ENCODE measurements at places on chromosomes 11 and 22. TPM values are rescaled to one million over a fixed set of nuclear protein-coding genes. Genes with fewer than 3 reads are reported as not detected.

- H3K36me3 ChIP-seq, result no peaks in the 10 kb centered on the region
- no peak for DNase-seq
- H3K27me3 ChIP-seq, result no peaks in the 10 kb centered on the region
- no peak overlapping the region for H3K27ac ChIP-seq
- H3K4me3 ChIP-seq, result no peak overlapping the region
- H3K4me1 ChIP-seq, result no peaks in the 10 kb centered on the region
Observed at GRCh38 chr11:126488591-126489370, 133.3 kb downstream of the ST3GAL4 start.

ANO1 gene
- total RNA-seq, result not detected

DNA sequence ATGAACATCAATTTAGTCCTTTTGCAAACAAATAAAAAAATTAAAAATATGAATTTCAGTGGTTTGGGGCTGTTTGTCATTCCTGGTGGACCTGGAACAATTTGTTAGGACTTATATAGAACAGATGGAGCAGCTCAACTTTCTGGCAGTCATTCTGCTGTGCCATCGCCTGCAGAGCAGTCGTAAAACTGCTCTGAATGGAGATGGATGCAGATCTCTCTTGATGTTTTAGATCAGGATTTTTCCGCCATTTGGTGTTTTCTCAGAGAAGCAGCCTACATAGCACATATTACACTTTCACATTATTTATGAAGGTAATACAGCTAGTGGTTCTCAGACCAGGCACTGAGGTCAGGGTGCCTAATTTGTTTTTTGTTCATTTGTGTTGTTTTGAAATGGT is 31.8 kb upstream of the HSPA8 start:
- no peaks in the 10 kb centered on the region for H3K36me3 ChIP-seq
- DNase-seq, result no peak
- no peak overlapping the region for H3K27ac ChIP-seq
- no peaks in the 10 kb centered on the region for H3K27me3 ChIP-seq
- H3K4me3 ChIP-seq, result no peak overlapping the region
- H3K4me1 ChIP-seq, result no peaks in the 10 kb centered on the region

COPB1 gene
- total RNA-seq, result 107 TPM

DNA sequence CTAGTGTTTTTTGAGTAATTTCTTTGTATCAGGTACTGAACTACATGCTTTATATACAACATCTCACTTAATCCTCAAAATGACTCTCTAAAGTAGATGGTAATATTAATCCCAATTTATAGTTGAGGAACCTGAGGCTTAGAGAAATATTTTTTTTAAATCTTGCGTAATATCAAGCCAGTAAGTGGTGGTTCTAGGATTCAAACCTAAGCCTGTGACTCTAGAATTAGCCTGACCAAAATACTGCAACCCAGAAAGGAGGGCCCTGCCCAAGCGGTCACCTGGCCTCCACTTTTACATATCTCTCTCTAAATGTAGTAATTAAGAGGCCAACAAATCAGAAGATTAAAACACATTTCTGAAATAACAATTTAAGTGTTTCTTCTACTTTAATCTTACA is 28.6 kb downstream of the SLC36A4 start:
- no peak overlapping the region for H3K27ac ChIP-seq
- no peaks in the 10 kb centered on the region for H3K4me1 ChIP-seq
- no peaks in the 10 kb centered on the region for H3K27me3 ChIP-seq
- no peak overlapping the region for H3K4me3 ChIP-seq

GRCh38 chr11:65021003-65021402 is 6.2 kb upstream of the SNX15 start:
- DNase-seq, result no peak
- no peaks in the 10 kb centered on the region for H3K27me3 ChIP-seq
- no peak overlapping the region for H3K4me3 ChIP-seq
- no peak overlapping the region for H3K27ac ChIP-seq
- H3K36me3 ChIP-seq, result peaks cover 4% of the 10 kb centered on the region
- H3K4me1 ChIP-seq, result peaks cover 10% of the 10 kb centered on the region

- H3K27me3 ChIP-seq, result no peaks in the 10 kb centered on the region
- H3K4me3 ChIP-seq, result no peak overlapping the region
- H3K27ac ChIP-seq, result no peak overlapping the region
- DNase-seq, result no peak
Observed at GRCh38 chr11:100970283-100971164, 159.1 kb downstream of the PGR start.

DNA sequence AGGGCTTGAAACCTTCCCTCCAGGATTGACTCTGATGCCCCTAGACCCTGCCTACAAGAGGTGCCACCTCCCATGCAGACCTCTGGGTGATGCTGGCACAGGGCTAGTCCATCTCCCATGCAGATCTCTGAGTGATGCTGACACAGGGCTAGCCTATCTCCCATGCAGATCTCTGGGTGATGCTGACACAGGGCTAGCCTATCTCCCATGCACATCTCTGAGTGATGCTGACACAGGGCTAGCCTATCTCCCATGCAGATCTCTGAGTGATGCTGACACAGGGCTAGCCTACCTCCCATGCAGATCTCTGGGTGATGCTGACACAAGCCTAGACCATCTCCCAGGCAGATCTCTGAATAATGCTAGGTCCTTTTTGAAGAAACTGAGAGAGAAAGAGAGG is 321.7 kb downstream of the NTM start:
- peaks cover 24% of the 10 kb centered on the region for H3K27me3 ChIP-seq
- DNase-seq, result no peak
- H3K36me3 ChIP-seq, result no peaks in the 10 kb centered on the region

BIK gene
- not detected for total RNA-seq

DNA sequence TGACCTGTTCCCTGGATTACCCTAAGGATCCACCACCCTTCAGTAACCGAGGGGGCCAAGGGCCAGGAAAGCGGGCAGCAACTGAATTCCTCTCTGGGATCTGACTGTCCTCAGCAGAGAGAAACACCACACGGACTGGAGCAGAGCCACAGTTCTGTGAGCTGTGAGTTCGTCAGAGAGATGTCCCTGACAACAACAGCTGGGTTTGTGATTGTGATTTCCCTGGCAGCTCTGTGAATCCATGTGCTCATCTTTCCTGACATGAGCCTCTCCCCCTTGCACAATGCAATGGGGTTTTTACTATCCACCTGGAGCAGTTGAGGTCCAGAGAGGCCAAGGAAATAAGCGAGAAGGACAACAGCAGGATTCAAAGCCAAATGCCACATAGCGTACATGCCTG is 69.4 kb upstream of the AMPD3 start:
- no peak for DNase-seq
- no peaks in the 10 kb centered on the region for H3K36me3 ChIP-seq
- H3K27me3 ChIP-seq, result peaks cover 28% of the 10 kb centered on the region
- H3K27ac ChIP-seq, result no peak overlapping the region
- H3K4me1 ChIP-seq, result no peaks in the 10 kb centered on the region

PLEKHA7 gene
- total RNA-seq, result 0.84 TPM

GRCh38 chr22:19149047-19149883 is 827 bp downstream of the GSC2 start:
- peaks cover 41% of the 10 kb centered on the region for H3K27me3 ChIP-seq
- no peak overlapping the region for H3K4me3 ChIP-seq
- no peak overlapping the region for H3K27ac ChIP-seq
- DNase-seq, result no peak
- peaks cover 7% of the 10 kb centered on the region for H3K36me3 ChIP-seq

APIP gene
- total RNA-seq, result 26.0 TPM

OLFML1 gene
- not detected for total RNA-seq

MB gene
- total RNA-seq, result not detected

OR10A3 gene
- not detected for total RNA-seq

- H3K4me3 ChIP-seq, result no peak overlapping the region
- no peaks in the 10 kb centered on the region for H3K36me3 ChIP-seq
- H3K27ac ChIP-seq, result no peak overlapping the region
- H3K4me1 ChIP-seq, result no peaks in the 10 kb centered on the region
Observed at GRCh38 chr11:134815404-134815803, 403.4 kb upstream of the B3GAT1 start.

CASP12 gene
- not detected for total RNA-seq

DDX25 gene
- total RNA-seq, result not detected

DMC1 gene
- total RNA-seq, result 11.5 TPM

DNA sequence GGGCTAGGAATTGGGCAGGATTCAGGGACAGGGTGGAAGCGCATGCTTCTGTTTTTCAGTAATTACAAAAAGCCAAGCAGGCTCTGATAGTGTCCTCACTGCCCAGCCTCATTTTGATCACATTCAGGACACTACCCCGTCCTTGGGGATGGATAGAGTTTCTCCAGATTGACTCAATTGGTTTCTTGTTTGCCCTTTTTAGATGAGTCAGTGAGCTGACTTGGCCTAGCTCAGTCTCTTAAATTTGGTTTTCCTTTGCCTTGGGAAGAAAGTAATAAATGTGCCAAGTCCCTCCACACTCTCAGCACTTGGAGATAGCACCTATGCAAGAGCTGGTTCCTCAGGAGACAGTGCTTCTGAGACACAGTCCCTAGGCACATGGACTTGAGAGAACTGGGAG is 25.5 kb downstream of the DKK3 start:
- no peak overlapping the region for H3K4me3 ChIP-seq
- H3K27ac ChIP-seq, result no peak overlapping the region
- H3K36me3 ChIP-seq, result no peaks in the 10 kb centered on the region
- H3K27me3 ChIP-seq, result no peaks in the 10 kb centered on the region
- peaks cover 5% of the 10 kb centered on the region for H3K4me1 ChIP-seq
- no peak for DNase-seq

GRCh38 chr22:22346401-22347107 is 102.0 kb downstream of the VPREB1 start:
- H3K27ac ChIP-seq, result no peak overlapping the region
- DNase-seq, result no peak
- H3K4me3 ChIP-seq, result no peak overlapping the region
- peaks cover 15% of the 10 kb centered on the region for H3K27me3 ChIP-seq

OR2AG2 gene
- 0.20 TPM for total RNA-seq

GRCh38 chr22:39518996-39519680 is 1.2 kb upstream of the ATF4 start:
- peak overlapping the region; percentile 98 for H3K27ac ChIP-seq
- H3K4me1 ChIP-seq, result peaks cover 38% of the 10 kb centered on the region
- no peak for DNase-seq
- H3K27me3 ChIP-seq, result no peaks in the 10 kb centered on the region
- H3K4me3 ChIP-seq, result peak overlapping the region; percentile 95
